ENCODE measurements at places on chromosomes 4 and X. TPM values are rescaled to one million over a fixed set of nuclear protein-coding genes. Genes with fewer than 3 reads are reported as not detected.

CFAP47 gene
- not detected for polyA plus RNA-seq

GRCh38 chr4:7765666-7766065 lies 174.0 kb downstream of the AFAP1 start:
- H3K36me3 ChIP-seq = no peaks in the 10 kb centered on the region
- peaks cover 15% of the 10 kb centered on the region for H3K4me1 ChIP-seq
- no peak overlapping the region for H3K4me3 ChIP-seq
- H3K27me3 ChIP-seq = no peaks in the 10 kb centered on the region
- H3K27ac ChIP-seq = no peak overlapping the region

GRCh38 chrX:1009771-1010170 lies 202.7 kb downstream of the CRLF2 start:
- no peak overlapping the region for H3K4me3 ChIP-seq
- no peaks in the 10 kb centered on the region for H3K36me3 ChIP-seq
- H3K27ac ChIP-seq = no peak overlapping the region
- H3K27me3 ChIP-seq = no peaks in the 10 kb centered on the region

DNA sequence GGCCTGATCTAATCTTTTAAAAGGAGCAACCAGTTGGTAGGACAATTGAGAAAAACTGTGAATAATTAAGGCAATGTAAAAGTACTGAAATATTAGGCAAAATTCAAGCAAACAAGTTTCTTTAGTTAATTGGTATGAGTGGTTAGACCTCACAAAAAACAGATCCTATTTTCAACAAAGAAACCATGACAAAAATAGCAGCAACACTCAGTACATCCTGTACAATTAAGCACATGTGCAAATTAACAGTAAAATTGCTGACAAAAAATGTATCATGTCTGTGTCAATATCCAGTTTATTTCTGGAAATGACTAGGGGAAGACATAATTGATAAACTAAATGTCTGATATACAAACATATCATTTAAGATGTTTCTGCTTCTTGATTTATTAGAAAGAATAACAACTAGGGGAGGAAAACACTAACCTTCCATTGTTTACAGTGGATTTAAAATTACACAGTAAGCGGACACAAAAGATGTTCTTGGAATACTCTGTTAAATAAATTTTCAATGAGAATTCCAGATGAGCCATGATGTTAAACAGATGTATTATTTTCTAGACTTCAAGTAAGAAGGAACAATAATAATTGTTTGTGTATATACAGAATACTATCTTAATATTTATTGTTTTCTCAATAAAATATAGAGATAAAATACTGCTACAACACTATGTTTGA lies 638.9 kb downstream of the SPRY1 start:
- H3K36me3 ChIP-seq = no peaks in the 10 kb centered on the region
- H3K4me1 ChIP-seq = no peaks in the 10 kb centered on the region
- no peak overlapping the region for H3K27ac ChIP-seq
- H3K27me3 ChIP-seq = no peaks in the 10 kb centered on the region
- no peak for DNase-seq

- no peaks in the 10 kb centered on the region for H3K36me3 ChIP-seq
- no peak overlapping the region for H3K4me3 ChIP-seq
- peaks cover 4% of the 10 kb centered on the region for H3K27me3 ChIP-seq
- no peak overlapping the region for H3K27ac ChIP-seq
Measured at GRCh38 chr4:185592845-185593488, 57.7 kb upstream of the PDLIM3 start.
